ENCODE measurements at places on chromosomes 12 and 14.
A peak's percentile ranks its signal among the peaks of the same experiment; 100 is the strongest.

GRCh38 chr12:27521066-27521465, 2.9 kb upstream of the PPFIBP1 start:
- no peak for DNase-seq

GRCh38 chr14:98955036-98955740, 316.8 kb downstream of the BCL11B start:
- no peak for DNase-seq

- no peak for DNase-seq
Measured at GRCh38 chr12:820336-820735, 68.0 kb downstream of the WNK1 start.

DNA sequence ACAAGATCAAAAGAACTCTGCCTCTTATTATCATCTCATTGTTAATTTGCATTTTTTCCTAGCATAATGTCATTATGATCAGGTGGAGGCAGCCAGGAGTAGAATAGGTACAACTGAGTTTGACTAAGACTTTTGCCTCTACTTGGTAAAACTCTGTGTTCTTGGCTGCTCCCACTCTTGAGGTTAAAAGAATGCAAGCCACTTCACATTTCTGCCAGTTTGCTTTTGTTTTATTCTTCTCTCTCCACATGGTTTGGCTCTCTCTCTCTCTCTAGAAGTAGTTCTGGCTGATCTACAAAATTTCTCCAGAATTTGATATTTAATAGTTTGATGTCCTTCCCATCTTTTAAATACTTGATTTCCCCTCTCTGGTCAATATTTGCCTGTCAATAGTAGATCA, 170.7 kb upstream of the E2F7 start:
- DNase-seq: peak; percentile 15

GRCh38 chr12:108825201-108825950, 32.0 kb downstream of the SSH1 start:
- DNase-seq: peak; percentile 71

DNA sequence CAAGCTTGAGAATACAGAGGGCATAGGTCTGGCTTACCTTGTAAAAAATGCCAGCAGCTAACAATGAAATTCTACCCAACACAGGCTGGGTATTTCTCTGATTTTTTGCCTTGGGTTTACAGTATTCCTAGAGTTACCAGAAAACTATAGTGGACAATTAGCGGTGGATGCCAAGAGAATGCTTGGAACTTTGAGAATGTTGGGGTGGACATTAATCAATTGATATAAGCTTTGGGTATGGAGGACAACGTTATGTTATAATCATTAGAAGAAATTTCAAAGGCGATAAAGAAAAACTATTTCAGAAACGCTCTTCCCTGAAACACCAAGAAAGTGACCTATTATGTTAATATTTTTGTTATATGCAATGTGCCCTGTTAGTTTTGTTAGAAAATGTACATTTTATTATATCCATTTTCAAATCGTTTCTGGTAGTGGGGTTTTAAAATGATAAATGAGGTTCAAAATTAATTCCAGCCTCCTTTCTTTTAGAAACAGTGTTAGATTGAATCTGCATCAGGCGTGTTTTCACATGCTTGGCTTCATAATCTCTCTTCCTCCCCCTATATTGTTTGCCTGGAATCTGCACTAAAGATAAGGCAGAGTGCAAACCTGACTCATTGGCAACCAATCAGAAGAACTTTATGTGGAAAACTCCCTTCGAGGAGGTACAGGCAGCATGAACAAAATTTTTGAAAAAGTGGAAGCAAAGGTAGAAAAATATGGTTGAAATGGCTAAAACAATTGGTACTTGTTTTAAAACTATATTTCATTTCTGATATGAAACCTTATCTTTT, 1.4 kb upstream of the PTPRQ start:
- DNase-seq: peak; percentile 78

DNA sequence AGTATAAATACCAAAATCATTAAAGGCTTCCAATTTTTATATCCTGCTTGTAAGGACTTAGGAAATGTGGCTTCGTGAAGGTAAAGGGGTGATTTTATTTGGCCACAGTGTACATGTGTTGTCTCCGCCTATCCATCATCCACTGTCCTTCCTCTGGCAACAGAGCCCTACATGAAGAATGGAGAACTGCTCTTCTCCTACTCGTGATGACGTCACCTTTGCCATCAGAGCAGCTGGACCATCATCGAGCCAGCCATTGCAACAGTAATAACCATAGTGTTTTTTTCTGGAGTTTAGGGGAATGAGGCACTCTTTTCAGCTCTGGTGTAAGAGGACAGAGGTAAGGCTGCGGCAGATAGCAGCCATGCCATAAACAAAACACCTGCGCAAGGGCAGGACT, 19.2 kb downstream of the ITPR2 start:
- no peak for DNase-seq

GRCh38 chr14:60175255-60175902, 10.2 kb upstream of the DHRS7 start:
- DNase-seq: no peak

GRCh38 chr14:63761351-63762117, 33.7 kb upstream of the SGPP1 start:
- no peak for DNase-seq

- DNase-seq: no peak
Measured at GRCh38 chr12:78241446-78241845, 410.8 kb downstream of the NAV3 start.

DNA sequence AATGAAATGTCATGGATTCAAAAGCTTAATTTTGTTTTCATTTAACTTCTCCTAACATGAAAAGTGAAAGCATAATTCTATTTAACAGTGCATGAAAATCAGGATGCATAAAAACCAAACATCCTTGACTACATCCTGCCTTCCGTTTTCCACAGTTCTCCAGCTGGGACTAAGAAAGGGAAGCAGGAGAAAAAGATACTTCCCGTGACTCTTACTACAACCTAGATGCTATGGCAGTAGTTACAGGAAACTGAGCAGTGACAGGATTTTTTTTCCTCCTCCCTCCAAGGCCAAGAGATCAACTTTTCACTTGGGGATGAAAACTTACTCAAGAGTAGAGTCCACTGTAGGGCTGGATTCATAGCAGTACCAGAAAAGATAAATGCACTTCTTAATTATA, 2.6 kb downstream of the EXOC5 start:
- DNase-seq: no peak

DNA sequence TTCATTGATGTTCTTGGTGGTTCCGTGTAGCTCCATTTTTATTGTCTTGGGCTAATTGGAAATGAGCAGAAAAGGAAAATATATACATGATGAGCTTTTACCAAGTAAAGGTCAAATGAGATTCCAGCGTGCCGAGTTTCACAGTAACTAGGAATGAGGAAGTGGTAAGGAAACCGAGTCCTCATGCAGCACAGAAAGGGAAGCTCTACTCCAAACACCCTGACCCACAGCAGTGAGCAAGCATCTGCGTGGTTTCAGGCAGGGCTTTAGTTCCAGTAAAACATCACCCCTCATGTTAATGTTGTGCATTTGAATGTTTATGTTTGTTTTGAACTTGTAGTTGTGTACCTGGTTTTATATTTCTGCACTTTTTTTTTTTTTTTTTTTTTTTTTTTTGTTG, 208.0 kb downstream of the SLC41A2 start:
- peak; percentile 87 for DNase-seq

DNA sequence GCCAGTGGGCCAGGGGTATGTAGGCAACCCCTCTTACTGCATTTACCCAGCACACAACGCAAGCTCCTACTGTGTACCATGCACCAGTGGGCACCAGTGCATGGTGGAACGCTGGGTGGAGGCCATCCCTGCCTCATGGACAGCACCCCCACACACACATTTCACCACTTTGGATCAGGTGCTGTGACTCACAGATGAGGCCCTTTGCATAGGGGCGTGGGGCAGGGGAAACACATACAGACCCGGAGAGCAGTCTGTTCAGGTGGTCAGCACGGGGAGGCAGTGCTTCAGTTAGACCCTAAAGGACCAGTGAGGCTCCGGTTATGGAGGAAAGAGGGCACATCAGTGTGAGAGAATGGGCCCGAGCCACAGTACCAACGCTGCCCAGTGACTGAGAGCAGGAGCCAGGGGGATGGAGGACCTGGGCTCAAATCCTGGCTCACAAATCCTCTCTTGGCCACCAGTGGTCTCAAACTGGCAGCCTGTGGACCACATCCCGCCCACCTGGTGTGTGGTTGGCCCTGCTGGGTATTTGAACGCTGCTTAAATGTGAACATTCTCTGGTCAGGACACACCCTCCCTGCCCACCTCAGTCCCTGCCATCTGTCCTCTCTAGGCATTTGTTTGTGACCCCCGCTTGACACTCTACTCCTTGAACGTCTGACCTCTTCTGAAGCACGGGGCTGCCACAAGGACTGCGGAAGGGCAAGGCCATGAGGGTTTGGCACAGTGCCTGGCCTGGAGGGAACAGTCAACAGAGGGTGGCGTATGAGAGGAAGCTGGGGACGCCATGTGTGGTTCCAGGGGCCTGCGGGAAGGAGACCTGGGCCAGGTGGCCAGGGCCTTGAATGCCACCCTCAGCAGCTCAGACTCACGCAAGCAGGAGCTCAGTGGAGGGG, 46.7 kb downstream of the FAM222A start:
- no peak for DNase-seq

- no peak for DNase-seq
Measured at GRCh38 chr12:14589169-14590004, 21.7 kb upstream of the PLBD1 start.

DNA sequence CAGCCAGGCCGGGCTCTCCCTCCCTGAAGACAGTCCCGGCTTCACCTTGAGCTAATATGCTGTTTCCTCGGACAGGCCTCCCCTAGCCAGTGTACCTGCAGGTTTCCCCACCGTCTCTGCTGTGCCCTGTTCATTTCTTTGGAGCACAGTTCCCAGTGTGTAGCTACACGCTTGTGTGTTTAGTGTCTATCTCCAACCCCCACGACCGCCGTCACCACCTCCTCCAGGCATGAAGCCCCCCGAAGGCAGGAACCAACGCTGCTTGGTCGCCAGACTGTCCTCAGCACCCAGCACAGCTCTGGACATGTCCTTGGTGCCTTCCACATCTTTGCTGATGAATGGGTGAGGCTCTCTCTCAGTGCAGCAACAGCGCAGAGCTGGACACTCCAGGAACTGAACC, 26.2 kb upstream of the PLEKHG6 start:
- no peak for DNase-seq

- DNase-seq: no peak
Measured at GRCh38 chr14:29905543-29905942, 22.1 kb downstream of the PRKD1 start.

DNA sequence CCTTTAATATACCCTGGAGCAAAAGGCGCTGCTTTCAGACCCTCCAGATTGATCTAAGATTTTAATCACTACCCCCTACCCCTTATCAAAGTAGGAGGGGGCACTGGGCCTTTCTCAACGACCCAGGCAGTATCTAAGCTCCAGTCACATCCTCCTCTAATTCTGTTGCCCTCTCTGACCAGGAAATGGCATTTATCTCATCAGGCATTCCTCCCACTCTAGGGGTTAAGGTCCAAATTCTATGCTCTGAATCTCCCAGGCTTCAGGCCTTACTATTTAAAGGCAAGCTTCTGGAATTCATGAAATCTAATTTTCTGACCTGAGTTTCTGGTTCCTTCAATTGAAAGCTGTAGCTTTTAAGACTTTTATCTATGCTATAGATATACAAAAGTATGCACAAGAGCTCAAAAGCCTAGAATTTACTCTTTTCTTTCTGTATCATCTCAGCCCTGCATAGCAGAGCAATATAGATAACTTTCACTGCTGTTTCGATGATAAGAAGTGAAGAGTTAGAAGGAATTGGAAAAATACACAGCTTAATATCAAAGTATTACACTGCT, 622.9 kb downstream of the RPS29 start:
- DNase-seq: no peak

GRCh38 chr12:1642513-1642912, 13.5 kb downstream of the WNT5B start:
- no peak for DNase-seq

DNA sequence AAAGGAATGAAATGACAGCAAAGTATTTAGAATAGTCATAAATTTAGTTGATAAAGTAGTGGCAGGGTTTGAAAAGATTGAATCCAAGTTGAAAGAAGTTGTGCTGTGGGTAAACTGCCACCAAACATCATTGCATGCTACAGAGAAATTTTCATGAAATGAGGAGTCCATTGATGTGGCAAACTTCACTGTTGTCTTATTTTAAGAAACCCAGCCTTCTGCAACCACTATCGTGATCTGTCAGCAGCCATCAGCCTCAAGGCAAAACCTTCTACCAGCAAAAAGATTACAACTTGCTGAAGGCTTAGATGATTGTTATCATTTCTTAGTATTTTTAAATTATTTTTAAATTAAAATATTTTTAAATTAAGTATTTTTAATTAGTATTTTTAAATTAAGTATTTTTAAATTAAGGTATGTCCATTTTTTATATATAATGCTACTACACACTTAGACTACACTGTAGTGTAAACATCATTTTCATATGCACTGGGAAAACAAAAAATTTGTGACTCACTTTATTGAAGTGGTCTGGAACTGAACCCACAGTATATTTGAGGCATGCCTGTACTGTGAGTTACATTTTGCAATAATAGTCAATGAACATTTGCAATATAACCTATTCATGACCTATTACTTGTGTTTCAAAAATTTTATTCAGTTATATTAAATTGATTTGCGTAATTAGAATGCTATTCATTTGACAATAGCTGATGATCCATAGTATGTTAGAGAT, 67.2 kb upstream of the SYT1 start:
- DNase-seq: peak; percentile 72

GRCh38 chr14:63499701-63500250, 43.4 kb downstream of the PPP2R5E start:
- peak; percentile 45 for DNase-seq

DNA sequence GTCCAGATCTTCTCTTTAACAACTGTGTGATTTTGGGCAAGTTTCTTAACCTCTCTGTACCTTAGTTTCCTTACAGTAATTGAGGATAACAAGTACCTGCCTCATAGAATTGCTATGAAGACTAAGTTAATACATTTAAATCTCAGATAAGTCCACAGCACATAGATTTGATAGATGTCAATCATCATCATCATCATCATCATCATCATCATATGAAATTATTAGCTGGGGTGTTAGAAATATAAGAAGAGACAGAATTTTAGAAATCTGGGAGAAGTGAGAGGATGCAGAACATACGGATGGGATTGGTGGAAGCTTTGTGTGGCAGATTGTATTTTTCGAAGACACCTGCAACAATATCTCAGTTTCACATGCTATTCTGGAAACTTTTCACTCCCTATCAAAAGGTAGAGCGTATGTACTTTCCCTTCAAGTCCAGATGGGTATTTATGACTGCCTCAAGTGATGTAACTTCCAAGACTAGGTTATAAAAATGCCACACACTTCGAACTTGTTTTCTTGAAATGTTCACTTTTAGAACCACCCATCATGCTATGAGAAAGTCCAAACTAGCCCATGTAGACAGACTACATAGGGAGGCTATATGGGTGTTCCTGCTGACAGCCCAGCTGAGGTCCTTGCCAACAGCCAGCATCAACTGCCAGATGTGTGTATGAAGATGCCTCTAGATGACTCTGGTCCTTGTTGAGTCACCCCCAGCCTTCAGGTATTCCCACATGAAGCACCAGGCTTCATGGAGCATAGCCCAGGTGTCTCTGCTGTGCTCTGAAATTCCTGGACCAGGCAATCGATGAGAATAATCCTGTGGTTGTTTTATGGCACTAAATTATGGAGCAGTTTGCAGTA, 20.7 kb upstream of the SDR39U1 start:
- no peak for DNase-seq
